ENCODE measurements at places on chromosomes 3 and 15. TPM values are rescaled to one million over a fixed set of nuclear protein-coding genes. Genes with fewer than 3 reads are reported as not detected.

- no peak for DNase-seq
Measured at GRCh38 chr3:41579861-41580260, 380.6 kb downstream of the CTNNB1 start.

DNA sequence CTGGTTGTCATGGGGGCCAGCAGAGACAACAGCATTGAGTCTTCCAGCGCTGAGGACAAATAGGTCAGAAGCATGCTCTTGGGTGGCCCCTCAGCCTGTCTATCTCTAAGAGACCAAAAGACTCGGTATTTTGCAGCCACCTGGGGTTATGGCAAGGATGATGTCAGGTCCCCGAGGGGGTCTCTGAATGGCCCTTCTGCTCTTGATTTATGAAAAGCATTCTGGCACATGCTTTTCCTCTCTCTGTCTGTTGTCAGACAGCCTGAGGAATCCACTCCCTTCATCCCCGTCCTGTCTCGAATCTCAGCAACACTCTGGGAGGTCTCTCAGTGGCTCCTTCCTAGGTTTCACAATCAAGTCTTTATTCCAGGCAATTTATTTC is 156.6 kb upstream of the RGMA start:
- DNase-seq: no peak

GRCh38 chr15:96735632-96736240 is 405.2 kb downstream of the NR2F2 start:
- no peak for DNase-seq

DNA sequence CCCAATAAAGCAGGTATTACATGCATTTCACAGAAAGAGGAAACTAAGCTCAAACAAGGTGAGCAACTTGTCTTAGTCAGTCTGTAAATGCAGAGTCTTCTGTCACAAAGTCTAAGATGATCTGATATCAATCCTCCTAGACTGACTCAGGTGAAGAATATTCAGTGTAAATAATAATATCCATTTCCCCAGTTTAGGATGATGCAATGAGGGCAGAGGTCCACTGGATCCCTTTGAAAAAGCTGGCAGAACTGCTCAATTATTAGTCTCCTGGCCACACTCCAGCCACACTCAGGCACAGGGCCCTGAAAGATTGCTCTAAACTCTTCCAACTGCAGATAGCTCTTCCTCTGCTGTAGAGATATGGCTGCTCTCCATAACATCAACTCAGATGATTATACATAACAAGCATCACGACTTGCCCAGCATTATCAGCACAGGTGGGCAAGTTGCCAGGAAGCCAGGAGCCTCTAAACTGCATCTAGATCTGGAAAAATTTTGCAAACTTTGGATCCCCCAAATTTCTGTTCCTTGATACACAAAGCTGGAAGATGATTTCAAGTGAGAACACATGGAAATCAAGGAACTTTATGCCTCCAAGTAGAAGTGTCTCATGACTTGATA is 129.8 kb upstream of the CPNE4 start:
- no peak for DNase-seq

GRCh38 chr3:47912006-47912504 is 104.2 kb downstream of the MAP4 start:
- no peak for DNase-seq

GRCh38 chr3:155631323-155632019 is 113.4 kb downstream of the PLCH1 start:
- DNase-seq: no peak

DNA sequence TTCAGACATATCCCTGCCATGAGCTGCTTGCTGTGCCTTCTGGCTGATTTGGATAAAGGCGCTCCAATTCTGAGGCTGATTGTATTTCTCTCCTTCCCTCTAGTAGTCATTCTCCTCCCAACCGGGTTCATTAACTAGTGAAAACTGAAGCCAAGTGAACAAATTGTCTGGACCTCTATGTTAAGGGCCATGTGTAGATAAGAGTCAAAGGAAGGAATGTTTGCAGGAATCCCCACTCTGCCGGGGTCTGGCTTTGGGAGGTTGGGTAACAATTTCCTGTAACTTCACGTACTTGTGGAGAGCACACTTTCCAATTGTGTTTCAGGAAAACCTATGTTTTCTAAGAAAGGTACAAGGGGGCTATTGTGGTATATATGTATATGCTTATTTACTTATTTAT is 38.2 kb upstream of the SUCLG2 start:
- DNase-seq: no peak

GRCh38 chr3:113055201-113055600 is 64.4 kb downstream of the GTPBP8 start:
- DNase-seq: no peak

GRCh38 chr15:40445421-40445922 is 4.7 kb downstream of the BAHD1 start:
- no peak for DNase-seq

DNA sequence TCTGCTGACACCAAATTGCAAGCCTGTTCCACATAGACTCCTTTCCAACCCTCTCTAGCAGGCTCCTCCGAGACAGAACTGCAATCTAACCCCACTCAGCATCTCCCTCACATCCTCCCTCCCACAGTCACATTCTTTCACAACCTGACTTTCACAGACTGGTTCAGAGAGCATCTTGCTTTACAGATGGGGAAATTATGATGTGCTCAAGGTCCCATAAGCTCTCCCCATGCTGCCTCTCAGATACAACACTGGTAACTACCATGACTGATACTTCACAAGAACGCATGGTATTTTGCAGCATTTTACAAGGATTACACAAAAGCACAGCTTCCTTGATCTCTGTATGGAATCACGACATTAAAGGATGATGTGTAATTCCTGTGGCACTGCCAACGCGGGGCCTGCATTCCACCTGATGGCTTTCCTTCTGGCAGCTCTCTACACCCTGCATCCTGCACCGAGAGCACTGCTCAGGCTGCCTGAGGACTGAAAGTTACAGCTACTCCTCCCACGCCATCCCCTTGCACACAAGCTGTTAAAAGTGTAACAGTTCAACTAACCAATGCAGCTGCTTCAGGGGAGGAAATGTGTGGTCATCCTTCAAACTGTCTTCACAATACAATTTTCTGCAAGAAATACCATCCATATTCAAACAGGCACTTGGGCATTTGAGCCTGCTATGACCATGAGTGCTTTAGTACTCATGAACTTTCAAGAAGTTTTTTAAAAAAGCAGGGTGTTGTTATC is 27.6 kb downstream of the TBC1D2B start:
- no peak for DNase-seq

- no peak for DNase-seq
Measured at GRCh38 chr15:67550522-67550921, 8.0 kb downstream of the MAP2K5 start.

- DNase-seq: no peak
Measured at GRCh38 chr3:123036352-123037014, 8.9 kb upstream of the SEMA5B start.

- DNase-seq: no peak
Measured at GRCh38 chr15:96171853-96172296, 158.6 kb upstream of the NR2F2 start.

GRCh38 chr3:53161450-53161819 is 426 bp downstream of the PRKCD start:
- DNase-seq: no peak

DNA sequence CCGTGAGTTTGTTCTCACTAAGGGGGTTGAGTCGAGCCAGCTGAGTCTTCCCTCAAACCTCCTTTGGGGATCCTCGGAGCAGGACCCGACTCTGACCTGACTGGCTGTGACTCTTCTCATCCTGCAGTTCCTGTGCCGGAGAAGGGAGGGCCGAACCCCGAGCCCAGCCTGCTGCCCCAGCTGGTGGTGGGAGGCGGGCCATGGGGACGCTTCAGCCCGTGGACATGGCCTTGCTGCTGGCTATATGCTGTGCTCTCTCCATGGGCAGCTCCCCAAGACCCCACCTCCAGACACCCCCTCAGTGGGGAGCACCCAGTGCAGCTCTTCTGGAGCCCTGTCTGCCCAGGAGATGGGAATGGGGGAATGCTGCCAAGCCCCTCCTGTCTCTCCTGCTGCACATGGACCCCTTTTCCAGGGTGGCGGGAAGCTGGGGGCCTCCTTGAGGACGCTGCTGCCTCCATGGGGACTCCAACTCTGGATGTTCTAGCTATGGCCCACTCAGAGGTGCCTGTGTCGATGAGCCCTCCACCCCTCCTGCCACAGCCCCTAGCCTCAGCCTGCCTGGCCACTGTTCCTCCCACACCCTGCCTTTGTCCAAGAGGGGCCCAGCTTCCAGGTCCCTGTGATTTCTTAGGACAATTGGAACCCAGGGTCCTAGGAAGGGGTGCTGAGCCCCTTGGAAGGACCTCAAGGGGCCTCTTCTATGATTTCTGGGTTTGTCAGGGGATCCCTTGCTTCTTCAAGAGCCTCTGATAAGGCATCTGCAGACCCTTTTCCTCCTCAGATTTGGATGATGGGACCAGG is 12.8 kb downstream of the C15orf39 start:
- no peak for DNase-seq

- peak; percentile 47 for DNase-seq
Measured at GRCh38 chr3:33131331-33132018, 17.7 kb downstream of the CRTAP start.

GRCh38 chr3:106229495-106230278 is 360.9 kb upstream of the CBLB start:
- no peak for DNase-seq

- no peak for DNase-seq
Measured at GRCh38 chr3:64097920-64098319, 74.6 kb upstream of the PSMD6 start.

- no peak for DNase-seq
Measured at GRCh38 chr15:92600856-92601255, 54.7 kb downstream of the FAM174B start.

GRCh38 chr3:131142580-131142979 is 115.9 kb downstream of the NEK11 start:
- no peak for DNase-seq

- no peak for DNase-seq
Measured at GRCh38 chr3:127222664-127223063, 29.7 kb downstream of the PRR23E start.

DNA sequence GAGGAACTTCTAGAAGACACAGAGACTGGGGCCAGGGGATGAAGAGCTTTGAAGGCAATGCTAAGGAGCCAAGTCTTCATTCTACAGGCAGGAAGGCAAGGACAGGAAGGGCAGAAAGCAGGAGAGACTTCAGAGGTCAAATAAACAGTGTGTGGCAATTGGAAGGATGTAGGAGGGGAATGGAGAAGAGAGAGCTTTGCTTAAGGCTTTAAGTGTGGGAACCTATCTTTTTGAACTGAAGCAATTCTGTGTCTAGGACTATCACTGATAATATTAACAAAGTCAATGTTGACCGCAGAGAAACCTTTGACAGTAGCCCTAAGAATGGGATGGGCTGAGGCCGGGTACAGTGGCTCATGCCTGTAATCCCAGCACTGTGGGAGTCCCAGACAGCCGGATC is 325.0 kb downstream of the FOXP1 start:
- DNase-seq: no peak

- DNase-seq: peak; percentile 76
Measured at GRCh38 chr15:70512772-70513362, 250.5 kb downstream of the UACA start.

The ESYT3 gene
- 2.6 TPM for total RNA-seq

The CASR gene
- not detected for total RNA-seq

The SCN11A gene
- total RNA-seq: not detected

The SLC25A20 gene
- total RNA-seq: 11.6 TPM

The SAXO2 gene
- not detected for total RNA-seq

The SHC4 gene
- total RNA-seq: 10.9 TPM

The MORC1 gene
- not detected for total RNA-seq

The RTP3 gene
- total RNA-seq: not detected
